ENCODE measurements at places on chromosomes 16 and 17.
A peak's percentile ranks its signal among the peaks of the same experiment; 100 is the strongest.

DNA sequence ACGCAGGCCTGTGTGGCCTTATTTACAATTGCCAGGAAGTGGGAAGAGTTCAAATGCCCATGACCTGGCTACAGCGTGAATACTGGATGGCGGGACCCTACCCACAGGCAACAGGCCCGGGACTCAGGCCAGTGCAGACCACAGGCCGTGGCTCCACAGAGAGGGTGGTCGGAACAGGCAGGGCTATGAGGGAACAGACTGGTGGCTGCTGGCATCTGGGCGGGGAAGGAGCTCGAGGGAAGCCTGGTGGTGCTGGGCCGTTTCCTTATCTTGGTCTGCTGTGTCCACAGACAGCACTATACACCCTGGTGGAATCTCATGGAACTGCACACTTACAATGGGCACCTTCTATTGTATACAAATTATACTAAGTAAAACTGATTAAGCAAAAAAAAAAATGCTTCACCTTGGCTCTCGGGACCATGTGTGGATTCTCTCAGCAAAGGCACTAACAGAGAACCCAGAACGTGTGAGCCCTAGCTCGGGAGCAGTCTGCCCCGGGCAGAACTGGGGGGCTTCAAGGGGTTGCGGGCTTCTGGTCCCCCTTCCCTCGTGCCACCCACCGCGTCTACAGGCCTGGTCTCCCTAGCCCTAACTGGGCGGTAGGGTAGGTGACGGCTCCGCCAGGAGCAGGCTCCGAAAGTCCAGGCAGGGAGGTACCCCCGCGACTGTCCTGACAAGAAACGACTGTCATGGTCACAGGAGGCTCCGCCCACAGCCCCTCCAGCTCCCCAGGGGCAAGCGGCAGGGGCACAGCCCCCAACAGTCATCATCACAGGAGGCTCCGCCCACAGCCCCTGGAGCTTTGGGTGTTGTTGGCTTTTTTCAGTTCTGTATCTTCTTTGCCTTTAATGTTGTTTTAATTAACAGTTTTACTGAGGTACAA, 21.8 kb downstream of the CEP131 start:
- peak; percentile 40 for DNase-seq

- DNase-seq = peak; percentile 71
These were observed 491 bp downstream of the SLC25A19 start for GRCh38 chr17:75288770-75289114.

DNA sequence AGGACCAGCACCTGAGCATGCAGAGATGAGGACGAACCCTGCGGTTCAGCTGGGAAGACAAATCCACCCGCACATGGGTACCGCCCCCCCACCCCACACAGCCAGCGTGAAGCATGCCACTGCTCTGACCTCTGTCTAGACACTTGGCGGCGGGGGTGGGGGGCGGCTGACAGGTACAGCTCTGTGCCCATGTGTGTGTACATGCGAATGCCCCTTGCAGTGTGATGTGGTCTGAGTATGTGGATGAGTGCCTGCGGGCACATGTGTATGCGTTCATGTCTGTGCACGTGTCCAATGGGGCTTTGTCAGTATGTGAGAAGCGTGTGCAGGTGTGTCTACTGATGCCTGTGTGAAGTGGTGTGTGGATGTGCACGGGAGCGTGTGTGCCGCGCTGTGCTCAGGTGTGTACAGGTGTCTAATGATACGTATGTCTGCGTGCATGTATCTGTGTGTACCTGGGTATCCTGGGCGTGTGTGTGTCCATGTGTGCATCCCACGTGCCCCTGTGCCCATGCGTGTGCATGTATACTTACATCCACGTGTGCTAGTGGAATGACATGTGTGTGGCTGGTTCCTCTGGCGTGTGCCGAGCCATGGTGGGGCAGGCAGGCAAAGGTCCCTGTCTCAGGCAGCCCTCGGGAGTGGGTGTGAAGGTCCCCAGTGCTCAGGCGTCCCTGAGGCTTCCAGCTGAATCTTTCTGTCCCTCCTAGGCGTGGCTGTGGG, 636 bp upstream of the RAP1GAP2 start:
- no peak for DNase-seq

- no peak for DNase-seq
These were observed 18.2 kb downstream of the CASC3 start for GRCh38 chr17:40158438-40159013.

GRCh38 chr17:74579900-74580299, 12.2 kb downstream of the CD300LD start:
- DNase-seq = no peak

DNA sequence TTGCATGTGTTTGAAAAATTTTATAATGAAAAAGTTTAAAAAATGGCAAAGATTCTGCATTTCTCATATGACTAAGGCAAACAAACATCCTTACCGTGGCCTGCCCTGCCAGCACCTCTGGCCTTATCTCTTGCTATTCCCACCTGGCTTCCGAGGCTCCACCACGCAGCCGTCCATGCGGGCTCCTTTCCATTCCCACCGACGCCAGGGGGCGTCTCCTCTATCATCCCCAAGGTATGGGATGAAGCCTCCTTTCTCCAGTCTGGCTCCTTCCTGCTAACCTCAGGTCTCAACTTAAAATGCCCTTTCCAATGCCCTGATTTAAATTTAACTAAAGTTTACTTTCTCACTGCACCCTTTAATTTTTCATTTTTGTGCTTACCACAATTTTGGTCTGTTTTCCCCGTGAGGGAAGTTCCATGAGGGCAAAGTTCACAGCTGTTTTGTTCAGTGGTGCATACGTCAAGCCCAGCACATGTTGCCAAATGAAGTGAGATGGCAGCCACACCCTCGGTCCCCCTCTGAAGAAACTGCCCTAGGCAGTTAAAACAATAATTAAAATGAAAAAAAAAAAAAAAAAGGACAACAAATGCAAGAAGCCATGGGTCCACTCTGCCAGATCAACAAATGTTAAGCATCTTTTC, 13.3 kb upstream of the SDK2 start:
- peak; percentile 54 for DNase-seq
